GM06990 (cell line): ENCODE measurements at places on chromosomes 6 and 20.

- no peak for DNase-seq
These were observed 28.3 kb downstream of the PREX1 start for GRCh38 chr20:48799328-48800105.

- no peak for DNase-seq
These were observed at the start of gene CDC40 for GRCh38 chr6:110180228-110181008. TSS of gene CDC40 (plus strand) at chr6:110180427. CDS start at chr6:110180445, 18 bp downstream.

GRCh38 chr6:111486921-111487320 lies 3.9 kb upstream of the REV3L start:
- no peak for DNase-seq

DNA sequence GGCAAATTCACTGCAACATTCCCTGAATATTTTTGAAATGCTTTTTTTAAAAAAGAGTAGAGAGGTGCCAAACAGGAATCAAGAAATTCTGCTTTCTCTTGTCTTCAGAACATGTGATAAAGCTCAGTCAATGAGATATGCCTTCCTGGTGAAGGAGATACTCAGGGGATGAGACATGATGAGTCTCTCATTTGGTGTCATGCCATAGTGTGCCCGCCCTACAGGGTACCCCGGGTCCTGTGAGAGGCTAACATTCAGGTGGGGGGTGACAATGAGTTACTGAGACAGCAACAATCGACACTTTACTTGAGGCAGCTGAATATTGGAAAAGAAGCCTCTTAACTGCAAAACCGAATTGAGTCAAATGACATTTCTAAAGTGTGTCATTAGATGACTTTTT lies 6.7 kb downstream of the CCR6 start:
- no peak for DNase-seq

DNA sequence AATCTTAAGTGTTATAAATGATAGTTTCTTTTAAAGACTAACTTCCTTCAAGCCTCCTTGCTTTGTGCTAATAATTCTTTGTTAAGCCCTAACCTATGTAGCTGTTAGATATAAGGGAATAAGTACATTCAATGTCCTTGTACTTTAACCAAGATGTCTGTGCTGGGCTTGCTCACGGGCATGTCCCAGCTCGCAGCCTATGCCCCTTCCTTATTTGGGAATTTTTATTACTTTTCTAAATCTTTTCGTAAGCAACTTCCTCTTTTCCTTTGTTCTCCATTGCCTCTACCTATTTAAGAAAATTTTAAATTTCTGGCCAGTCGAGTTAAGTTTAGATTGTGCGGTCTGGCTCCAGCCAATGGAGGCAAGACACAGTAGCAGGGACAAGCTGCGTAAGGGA lies 26.0 kb upstream of the CDK19 start:
- DNase-seq: no peak

DNA sequence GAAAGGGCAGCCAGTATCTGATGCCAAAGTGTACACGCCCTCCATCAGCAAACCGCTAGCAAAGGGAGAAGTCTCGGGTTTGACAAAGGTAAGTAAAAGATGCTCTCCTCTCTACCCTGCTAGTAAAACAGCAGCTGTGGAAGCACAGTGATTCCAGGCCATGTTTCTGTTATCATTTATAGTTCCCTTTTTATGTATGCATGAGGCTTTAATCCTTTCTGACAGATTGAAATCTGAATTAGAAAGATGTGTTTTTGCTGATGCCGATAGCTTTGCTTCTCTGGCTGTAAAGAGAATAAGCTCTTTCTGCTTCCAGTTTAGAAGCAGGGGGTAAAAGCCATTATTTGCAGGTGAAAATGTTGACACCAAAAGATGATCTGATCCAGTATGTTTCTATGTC lies 392.4 kb upstream of the SOX4 start:
- no peak for DNase-seq
